ENCODE measurements at places on chromosomes 7 and 10.
A peak's percentile ranks its signal among the peaks of the same experiment; 100 is the strongest.

GRCh38 chr10:50527442-50528043 is 96.2 kb downstream of the SGMS1 start:
- DNase-seq, result no peak

DNA sequence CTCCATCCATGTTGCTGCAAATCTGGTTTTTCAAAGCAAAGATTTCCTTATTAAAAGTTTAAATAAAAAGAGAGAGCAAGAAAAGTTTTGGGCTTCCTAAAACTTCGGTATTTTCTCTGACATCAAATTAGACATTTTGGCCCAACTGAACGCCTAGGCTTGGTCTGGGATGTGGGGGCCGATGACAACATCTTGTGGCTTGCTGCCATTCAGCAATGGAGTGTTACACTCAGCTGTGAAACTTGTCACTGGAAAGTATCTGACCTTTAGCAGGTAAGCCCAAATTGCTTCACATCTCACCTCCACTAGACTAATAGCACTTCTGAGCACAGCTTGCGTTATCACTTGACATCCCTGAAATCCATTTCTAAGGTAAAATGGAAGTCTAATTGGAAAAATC is 320.6 kb downstream of the GATA3 start:
- no peak for DNase-seq

- DNase-seq, result peak; percentile 3
These were observed 19.9 kb upstream of the LMOD2 start for GRCh38 chr7:123635551-123636359.

GRCh38 chr10:65518379-65518778 is 1407.5 kb upstream of the LRRTM3 start:
- DNase-seq, result no peak

- no peak for DNase-seq
These were observed 1.1 kb downstream of the MARVELD1 start for GRCh38 chr10:97714401-97715258.

- peak; percentile 57 for DNase-seq
These were observed 94.1 kb downstream of the PIP4K2A start for GRCh38 chr10:22620140-22620857.

GRCh38 chr10:27720529-27720928 is 25.1 kb downstream of the MKX start:
- no peak for DNase-seq

GRCh38 chr10:24414597-24414996 is 205.7 kb downstream of the KIAA1217 start:
- DNase-seq, result no peak

- DNase-seq, result no peak
These were observed 58.7 kb downstream of the ITGA8 start for GRCh38 chr10:15660990-15661389.

DNA sequence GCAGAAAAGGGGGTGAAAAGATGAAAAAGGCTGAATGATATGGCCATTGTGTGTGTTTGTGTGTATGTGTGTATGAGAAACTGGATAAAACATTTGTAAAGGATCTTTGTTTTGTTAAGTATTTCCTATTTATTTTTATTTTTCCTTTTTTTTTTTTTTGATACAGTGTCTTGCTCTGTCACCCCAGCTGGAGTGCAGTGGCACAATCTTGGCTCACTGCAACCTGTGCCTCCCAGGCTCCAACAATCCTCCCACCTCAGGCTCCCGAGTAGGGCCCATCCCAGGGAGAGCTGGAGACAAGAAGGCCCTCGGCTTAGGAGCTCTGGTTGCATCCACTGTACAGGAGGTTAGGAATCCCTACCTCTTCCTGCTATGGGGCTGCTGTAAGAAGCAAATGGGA is 6.9 kb upstream of the CALML5 start:
- DNase-seq, result no peak

All from hippocampal formation (tissue), 2 donors.